ENCODE measurements at places on chromosomes 12 and 14.
A peak's percentile ranks its signal among the peaks of the same experiment; 100 is the strongest.

- DNase-seq = no peak
Measured at GRCh38 chr12:84131076-84131475, 781.5 kb downstream of the SLC6A15 start.

DNA sequence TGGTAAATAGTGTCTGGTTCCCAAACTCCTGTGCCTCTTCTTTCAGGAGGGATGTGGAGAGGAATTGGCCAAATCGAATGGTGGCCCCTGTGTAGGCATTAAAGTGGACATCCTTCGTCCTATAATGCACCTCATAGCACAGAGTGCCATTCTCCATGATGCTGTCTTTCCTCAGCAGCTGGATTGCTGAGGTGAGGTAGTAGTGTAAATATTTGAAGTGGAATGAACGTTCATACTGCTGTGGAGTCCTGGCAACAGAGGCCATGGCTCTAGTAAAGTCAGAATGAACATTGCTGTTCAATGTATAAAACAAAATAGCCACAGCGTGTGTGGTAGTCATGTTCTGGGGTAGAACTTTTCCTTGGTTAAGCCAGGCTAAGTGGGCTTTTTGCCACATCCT, 2.7 kb downstream of the ART4 start:
- DNase-seq = no peak

- DNase-seq = no peak
Measured at GRCh38 chr12:10968765-10969456, 17.8 kb downstream of the TAS2R50 start.

DNA sequence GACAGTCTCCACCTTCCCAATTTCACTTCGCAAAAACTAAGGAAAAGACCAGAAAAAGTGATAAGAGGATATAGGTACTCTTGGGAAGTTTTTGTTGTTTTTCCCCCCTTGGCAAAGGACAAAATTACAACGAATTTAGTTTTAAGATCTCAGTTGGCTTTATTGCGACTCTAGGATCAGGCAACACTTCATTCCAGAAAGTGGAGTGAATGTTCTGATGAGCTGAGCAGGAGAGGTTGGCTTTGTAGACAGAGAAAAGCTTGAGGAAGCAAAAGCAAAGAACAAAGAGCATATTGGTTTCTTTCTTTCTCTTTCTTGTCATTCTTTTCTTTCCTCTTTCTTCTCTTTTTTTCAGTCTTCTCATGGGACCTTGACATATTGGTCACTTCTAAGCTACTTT, 640 bp upstream of the ZFYVE1 start:
- DNase-seq = no peak

- DNase-seq = no peak
Measured at GRCh38 chr14:50657753-50658152, 10.4 kb downstream of the SAV1 start.

DNA sequence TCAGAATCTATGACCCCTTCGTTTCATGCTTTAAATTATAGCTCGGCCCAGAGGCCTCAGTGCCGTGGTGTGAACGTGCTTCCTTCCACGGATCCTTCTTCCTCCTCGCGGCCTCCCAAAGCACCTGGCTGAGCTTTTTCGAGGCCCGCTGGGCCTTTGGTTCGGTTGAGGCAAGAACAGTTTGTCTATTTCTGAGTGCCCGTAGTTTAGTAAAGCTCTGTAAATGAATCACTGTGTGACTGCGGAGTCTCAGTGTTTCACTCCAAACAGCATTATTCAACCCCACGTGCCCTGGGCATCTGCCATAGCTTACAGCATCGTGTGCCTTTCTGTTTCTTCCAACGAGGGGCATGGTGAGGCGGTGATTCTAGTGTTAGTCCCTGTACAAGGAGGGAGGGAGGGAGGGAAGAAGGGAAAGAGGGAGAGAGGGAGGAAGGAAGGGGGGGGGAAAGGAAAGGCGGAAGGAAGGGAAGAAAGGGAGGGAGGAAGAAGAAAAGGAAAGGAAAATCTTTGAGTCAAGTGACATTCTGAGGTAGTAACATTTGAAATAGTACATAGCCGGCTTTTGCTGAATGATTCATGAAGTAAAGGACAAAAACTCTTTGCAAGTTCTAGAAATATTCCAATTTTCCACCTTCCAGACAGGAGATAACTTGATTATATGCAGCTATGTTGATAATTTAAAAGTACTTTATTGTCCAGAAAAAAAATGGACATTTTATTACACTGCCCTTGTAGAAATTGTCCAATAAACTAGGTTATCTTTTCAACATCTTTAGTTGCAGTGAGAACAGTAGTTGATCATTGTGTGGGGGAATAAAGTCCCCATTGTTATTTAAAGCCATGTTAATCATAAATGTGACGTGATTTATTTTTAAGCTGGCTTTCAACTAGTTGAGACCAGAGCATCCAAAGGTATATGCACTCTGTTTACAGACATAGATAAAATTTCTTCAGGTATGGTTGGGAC, 1.2 kb upstream of the TRIM9 start:
- DNase-seq = no peak

- DNase-seq = peak; percentile 59
Measured at GRCh38 chr14:53151523-53152183, 1.5 kb downstream of the DDHD1 start.

DNA sequence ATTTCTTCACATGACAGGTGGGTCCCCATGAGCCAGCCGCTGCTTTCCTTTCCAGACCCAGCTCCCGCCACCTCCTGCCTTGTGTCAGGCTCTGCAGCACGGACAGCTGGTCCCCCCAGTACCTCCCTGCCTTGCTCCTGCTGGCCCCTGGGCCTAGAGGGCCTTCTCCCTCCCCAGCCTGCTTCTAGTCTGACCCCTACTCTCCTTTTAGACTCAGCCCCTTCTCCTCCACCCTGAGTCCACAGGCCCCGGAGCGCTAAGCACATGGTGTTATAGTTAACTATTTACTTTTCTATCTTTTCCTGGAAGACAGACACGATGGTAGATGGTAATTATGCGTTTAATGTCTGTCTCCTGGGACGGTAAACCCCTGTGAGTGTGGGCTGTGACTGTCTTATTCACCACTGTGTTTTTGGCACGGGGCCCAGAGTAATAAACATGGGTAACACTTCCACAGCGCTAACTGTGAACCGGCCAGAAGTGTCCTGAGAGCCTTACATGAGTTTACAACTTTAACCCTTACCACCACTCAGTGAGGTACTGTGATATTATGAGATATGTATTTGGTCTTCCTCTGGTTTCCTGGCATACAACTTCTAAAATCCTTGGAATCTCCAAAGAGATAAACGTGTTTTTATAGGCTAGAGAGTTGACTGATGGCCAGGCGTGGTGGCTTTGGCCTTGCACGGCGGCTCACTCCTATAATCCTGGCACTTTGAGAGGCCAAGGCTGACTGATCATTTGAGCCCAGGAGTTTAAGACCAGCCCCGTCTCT, 41.2 kb downstream of the DGLUCY start:
- DNase-seq = peak; percentile 85

Data from HT-29 (cell line).